PC-9 (cell line): ENCODE measurements at places on chromosomes 16 and 17.

DNA sequence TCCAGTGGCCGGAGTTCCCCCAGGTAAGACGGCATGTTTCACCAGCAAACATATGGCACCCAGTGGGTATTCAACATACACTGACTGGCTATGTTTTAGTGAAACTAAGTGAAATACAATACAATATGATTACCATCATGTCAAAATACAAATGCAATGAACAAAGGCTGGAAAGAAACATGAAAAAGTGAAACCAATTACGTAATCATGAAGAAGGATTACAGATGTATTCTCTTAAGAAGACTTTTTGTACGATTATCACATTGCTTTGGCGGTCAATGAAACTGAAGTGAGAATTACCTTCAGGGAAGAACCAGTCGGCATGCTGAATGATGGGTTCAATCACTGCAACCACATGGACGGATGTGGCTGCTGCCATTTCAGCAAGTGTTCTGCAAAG lies 71.7 kb downstream of the ARHGAP17 start:
- no peak for DNase-seq

- DNase-seq = no peak
These were observed 7.3 kb downstream of the NR1D1 start for GRCh38 chr17:40093005-40093579.

GRCh38 chr16:28878083-28878926 lies at the start of gene ATP2A1:
Gene ATP2A1 (plus strand): TSS chr16:28878488. CDS start chr16:28878672, 184 bp downstream.
- no peak for DNase-seq

- DNase-seq = no peak
These were observed 77.6 kb upstream of the GSE1 start for GRCh38 chr16:85535352-85536072.

DNA sequence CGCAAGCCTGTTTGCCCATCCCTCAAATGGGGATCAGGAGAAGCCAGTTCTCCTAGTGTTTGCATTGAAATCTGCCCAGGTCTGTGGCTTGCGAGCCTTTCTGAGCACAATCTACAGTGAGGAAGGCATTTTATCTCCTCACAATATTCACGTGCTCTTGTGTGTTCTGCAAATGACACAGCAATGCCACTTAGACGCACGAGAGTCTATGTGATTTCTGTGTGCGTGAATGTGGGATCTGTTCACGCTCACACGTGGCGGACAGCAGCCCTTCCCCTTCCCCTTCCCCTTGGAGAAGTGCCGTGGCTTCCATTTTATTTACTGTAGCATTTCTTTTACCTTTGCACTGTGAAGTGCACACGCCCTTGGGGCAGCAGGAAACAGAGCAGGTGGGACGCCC lies 17.7 kb upstream of the CBFA2T3 start:
- DNase-seq = no peak

- DNase-seq = no peak
These were observed 53.7 kb downstream of the SNX20 start for GRCh38 chr16:50627419-50627818.

- DNase-seq = peak; percentile 79
These were observed 1.3 kb upstream of the TUBB3 start for GRCh38 chr16:89921702-89922476.

DNA sequence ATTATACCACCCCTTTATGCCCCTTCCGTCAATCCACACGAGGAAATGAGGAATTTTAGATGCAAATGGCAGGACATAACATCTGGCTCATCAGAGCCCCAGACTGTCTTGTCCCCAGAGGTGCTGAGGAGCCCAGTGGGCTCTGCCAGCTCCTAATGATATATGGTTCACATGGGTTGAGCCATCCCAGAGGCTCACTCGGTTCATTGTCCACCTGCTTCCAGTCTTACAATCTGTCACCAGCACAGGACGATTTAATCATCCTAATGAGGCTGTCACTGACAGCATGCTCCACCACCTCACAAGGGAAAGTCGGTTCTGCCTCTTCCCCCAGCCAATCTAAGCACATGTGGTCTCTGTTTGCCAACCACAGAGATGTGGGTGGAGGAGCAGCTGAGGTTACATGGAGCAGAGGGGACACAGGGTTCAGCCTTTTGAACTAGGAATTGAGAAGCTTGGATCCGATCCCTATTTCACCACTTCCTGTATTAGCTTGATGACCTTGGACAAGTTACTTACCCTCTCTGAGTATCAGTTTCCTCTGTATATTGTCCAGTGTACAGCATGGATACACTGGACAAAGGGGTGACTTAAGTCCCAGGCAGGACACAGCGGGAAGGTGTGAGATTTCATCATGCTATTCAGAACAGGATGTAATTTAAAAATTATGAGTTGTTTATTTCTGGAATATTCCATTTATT lies 27.0 kb upstream of the DHX8 start:
- DNase-seq = no peak

DNA sequence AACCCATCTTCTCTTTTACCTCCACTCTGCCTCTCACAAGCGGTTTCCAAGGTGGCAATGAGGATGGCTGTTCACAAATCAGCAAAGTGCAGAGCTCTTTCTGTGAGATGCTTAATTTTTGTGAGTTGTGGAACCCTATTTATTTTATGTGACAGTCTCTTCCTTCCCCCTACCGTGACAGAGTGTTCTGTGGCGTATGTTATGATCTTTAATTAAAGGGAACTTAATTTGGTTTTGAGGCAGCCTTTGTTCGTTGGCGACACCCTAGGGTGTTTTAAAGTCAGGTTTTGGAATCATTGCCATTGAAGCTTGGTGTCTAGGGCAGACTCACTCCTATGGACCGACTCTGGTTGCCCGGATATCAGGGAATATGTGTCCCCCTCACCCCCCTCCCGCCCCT lies 83.3 kb upstream of the IRX3 start:
- no peak for DNase-seq

DNA sequence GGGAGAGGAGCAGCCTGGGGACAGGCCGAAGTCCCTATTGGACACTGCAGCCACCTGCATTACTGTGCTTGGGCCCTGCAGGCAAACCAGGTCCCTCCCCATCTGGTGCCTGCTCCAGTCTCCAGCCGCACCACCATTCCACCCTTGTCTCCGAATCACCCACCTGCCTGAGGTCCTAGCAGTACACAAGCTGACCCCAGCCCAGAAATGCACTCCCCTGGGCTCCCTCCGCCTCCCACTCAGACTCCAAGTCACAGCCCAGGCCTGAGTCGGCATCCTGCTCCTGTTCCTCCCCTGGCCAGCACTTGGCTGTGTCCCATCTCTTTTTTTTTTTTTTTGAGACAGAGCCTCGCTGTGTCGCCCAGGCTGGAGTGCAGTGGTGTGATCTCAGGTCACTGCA lies 6.3 kb downstream of the UNC13D start:
- DNase-seq = no peak

- DNase-seq = no peak
These were observed 313.6 kb downstream of the HS3ST4 start for GRCh38 chr16:26005336-26005735.

- DNase-seq = no peak
These were observed 17.7 kb downstream of the ZNHIT3 start for GRCh38 chr17:36504156-36504545.

- no peak for DNase-seq
These were observed 19.4 kb upstream of the SDK2 start for GRCh38 chr17:73663614-73664013.

DNA sequence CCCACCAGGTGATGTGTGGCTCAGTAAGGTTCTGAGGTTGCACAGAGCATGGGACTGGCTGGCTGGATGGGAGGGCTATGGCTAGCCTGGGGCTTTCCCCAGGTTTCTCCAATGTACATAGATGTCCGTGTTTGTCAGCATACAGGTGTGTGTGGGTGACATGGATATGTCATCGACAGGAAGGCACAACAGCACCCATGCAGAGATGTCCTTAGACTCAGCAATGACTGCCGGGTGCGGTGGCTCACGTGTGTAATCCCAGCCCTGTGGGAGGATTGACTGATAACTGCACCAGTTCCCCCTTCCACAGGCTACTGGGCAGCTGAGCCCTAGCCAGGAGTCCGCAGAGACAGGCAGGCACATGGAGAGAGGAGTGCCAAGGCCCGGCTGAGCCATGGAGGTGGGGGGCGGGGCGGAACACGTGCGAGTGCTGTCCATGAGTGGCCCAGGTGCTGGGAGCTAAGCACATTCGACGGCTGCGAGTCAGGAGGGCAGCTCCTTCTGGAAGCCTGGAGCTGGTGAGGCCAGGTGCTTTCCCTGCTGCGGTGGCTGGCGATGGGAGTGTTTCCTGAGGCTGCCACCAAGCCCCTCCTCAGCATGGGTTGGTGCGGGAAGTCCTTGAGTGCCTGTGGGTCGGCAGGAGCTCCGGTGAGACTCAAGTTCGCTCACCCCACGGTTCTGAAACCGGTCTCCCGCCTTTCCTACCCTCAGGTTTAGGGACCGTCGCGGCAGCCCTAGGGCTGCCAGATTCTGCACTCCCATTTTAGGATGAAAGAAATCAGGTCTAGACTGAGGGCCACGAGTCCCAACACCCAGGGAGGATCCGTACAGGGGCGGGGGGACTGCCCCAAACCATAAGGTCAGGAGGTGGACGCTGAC lies 858 bp upstream of the ASPSCR1 start:
- no peak for DNase-seq

- DNase-seq = no peak
These were observed 3.3 kb upstream of the KCTD11 start for GRCh38 chr17:7348478-7349242.

GRCh38 chr17:21823090-21823489 lies 130.8 kb downstream of the KCNJ18 start:
- no peak for DNase-seq

- peak; percentile 87 for DNase-seq
These were observed 9.9 kb downstream of the CYGB start for GRCh38 chr17:76527430-76528111.

- peak; percentile 74 for DNase-seq
These were observed 486 bp downstream of the SYT17 start for GRCh38 chr16:19168371-19169081.

DNA sequence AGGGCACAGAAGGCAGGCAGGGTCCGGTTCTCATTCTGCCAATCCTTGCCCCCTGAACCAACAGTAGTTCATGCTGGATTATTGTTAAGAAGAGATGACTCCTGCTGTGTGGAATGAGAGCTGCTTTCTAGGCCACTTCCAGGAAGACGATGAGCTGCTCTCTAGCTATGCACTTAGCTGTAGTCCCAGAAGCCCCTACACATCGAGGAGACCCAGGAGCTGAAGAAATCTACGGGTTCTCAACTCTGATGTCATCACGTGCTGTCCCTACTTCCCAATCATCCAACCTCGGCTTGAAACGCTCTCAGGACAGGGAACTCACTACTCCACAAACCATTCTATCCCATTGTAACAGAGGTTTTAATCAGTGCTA lies 29.0 kb upstream of the EMP2 start:
- no peak for DNase-seq

- DNase-seq = peak; percentile 91
These were observed at the start of gene EIF4A3 for GRCh38 chr17:80147035-80147822. Gene EIF4A3 (minus strand): TSS chr17:80147128. CDS start chr17:80146961, 167 bp downstream.

GRCh38 chr17:57174591-57174990 lies 81.7 kb upstream of the MSI2 start:
- no peak for DNase-seq

DNA sequence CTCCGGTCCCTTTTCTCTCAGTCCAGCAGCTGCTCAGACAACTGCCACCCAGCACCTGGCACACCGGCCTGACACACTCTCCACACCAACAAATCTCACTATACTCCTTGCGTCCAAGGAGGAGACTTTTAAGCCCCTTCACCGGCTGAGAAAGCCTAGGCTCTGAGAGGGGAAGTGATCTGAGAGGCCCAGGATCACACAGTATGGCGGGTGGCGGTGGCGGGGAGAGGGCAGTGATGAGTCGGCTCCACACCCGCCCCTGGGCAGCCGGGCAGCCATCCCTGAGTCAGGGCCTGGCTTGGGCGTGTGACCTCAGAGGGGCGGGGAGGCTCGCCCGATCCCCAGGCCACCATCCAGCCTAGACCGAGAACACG lies 569 bp downstream of the FLII start:
- DNase-seq = peak; percentile 88

DNA sequence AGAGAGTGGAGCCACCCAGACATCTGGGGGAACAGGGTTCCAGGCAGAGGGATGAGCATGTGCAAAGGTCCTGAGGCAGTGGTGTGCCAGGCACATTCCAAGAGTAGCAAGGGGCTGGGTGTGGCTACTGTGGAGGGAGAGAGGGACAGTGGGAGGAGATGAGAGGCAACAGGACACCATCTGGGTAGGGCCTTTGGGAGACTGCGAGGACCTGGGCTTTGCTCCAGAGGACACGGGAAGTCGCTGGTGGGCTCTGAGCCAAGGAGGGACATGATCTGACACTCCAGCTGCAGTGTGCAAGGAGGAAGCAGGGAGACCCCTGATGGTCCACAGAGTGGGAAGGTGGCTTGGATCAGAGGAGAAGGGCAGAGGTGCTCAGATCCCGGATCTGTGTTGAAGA lies 56.7 kb upstream of the MED9 start:
- DNase-seq = no peak

GRCh38 chr17:2995886-2996809 lies 67.3 kb downstream of the OR1D5 start:
- DNase-seq = no peak

DNA sequence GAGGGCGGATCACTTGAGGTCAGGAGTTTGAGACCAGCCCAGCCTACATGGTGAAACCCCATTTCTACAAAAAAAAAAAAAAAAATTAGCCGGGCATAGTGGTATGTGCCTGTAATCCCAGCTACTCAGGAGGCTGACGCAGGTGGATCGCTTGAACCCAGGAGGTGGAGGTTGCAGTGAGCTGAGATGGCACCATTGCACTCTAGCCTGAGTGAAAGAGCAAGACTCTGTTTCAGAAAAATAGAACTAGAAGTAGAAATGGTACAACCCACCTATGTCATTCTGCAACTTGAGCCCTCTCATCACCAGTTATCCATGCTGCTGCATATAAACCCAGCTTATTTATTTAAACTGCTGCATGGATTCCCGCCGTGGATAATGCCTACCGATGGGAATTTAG lies 1.6 kb downstream of the SCNN1B start:
- DNase-seq = no peak

DNA sequence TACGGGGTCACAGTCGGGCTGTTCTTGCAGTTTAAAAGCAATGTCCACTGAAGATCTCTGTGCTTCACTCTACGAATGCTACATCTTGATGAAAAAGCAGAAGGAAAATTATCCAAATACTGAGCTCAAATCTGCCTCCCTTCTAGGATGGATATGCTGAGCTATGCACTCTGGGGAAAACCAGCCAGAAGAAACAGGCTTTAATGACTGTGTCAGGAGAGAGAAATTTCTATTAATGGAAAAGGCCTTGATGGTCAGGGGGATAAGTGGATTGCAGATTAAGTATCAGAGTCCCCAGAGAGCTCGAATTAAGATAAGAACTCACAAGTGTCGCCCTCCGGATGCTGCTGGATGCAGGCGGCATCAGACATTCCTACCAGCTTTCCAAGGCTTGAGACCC lies 39.6 kb upstream of the RCVRN start:
- no peak for DNase-seq

GRCh38 chr16:845351-845745 lies 44.8 kb upstream of the GNG13 start:
- DNase-seq = no peak
